ENCODE measurements at places on chromosomes 4 and X.

DNA sequence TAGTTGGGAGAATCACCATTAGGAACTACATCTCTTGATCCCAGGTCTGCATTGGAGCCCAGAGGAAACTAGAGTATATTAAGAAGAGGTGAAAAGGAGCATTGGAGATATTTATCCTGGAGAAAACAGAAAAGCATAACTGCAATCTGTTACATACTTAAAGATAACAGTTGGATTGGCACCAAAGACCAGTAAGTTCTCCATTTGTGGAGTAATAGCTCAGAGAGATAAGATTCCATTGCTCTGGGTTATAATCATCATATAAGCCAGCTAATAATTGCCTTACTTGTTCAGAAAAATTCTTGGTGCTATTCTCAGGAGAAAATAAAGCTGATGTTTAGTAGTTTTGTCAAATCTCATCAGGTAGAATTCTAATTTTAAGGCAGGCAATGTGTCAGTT, 20.6 kb downstream of the GRPR start:
- no peak for DNase-seq

GRCh38 chr4:186733778-186734177, 10.1 kb upstream of the FAT1 start:
- no peak for DNase-seq

DNA sequence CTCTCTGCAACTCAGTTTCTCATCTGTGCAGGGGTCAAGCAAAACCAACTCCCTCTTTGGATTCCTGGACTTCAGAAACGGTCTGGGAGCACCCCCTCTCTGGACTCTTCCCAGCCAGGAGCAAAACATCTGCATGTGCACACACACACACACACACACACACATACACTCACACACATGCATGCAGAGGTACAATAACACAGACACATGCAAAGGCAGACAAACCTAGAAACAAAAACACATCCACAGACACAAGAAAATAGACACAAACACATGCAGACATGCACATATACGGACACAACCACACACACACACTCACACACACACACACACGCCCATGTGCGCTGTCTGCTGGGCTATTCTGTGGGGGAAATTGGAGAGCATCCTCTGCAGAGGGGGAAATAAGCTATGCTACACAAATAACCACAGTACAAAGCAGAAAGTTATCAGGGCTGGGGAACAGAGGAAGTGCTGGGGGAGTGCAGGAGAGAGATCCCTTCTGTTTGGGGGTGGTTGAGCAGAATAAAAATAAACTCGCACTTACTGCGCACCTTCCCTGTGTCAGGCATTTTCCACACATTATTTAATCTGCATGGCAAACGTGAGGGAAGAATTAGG, 19.9 kb downstream of the IQSEC2 start:
- peak; percentile 1 for DNase-seq

GRCh38 chr4:140296335-140297220, 76.9 kb upstream of the SCOC start:
- DNase-seq = no peak

DNA sequence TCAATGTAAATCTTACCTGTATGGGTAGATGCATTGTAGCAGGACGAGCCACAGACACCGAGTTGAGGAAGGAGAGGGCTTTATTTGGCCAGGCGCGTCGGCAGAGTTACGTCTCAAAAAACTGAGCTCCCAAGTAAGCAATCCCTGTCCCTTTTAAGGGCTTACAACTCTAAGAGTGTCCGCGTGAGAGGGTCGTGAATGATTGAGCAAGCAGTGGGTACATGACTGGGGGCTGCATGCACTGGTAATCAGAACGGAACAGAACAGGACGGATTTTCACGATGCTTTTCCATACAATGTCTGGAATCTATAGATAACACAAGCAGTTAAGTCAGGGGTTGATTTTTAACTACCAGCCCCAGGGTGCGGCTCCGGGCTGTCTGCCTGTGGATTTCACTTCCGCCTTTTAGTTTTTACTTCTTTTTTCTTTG, 524.9 kb upstream of the HTR2C start:
- no peak for DNase-seq

DNA sequence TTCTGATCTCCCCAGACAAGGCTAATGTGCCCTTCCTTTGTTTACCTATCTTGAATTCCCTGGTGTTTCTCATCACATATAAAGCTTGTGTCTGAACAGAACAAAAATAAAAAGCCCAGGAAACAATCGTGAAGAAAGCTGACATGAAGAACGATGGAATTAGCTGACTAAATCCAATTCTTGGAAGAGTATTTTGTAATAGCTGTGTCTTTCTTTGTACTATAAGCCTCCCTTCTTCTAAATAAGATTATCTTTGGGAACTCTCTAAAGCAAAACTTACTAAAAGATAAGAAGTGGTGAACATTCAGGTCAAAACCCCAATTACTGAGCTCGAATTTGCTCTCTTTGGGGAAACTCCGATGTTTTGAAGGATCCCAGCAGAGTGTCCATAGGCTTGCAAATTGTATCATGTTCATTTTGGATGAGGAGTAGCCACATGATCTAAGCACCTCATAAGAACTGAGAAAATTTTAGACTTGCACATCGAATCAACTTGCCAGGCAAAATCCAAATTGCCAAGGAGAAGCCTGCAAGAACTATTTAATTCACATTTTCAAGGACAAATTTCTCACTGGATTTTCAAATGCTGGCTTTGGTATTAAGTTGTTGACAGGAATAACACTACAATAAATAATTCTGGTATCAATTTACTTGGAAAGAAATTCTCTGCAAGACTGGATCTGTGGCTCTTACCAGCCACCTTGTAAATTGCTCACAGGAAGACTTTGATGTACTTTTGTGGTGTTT, 106.2 kb downstream of the LNX1 start:
- DNase-seq = no peak

DNA sequence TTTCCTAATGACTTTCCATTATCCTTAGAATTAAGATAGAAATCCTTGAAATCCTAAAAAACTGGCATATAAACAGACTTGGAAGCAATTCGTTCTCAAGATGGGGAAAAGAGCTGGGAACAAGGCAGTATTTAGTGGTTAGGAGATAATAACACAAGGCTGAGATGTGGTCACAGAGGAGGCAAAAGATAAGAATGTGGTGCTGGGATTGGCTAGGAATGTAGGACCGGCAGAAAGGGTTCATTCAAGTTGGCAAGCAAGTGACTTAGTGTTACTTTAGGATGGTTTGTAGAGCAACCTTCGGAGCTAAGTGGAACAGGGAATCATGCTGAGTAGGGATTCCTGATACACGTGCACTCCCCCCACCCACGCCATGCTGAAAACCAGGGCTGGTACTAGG, 121.9 kb upstream of the RPS6KA3 start:
- DNase-seq = no peak

GRCh38 chr4:15926486-15926885, 12.1 kb downstream of the FGFBP1 start:
- no peak for DNase-seq

GRCh38 chrX:30900227-30900626, 11.2 kb upstream of the TAB3 start:
- DNase-seq = no peak

All from CD4-positive, alpha-beta T cell treated with Interleukin-12 subunit alpha and Interleukin-12 subunit beta, for 1 hour (primary cell).